ENCODE measurements at places on chromosomes 3 and 15.

GRCh38 chr15:74614744-74615507 lies 710 bp upstream of the CLK3 start:
- peak; percentile 84 for DNase-seq

GRCh38 chr3:196963631-196963953 lies 5.0 kb downstream of the PIGZ start:
- DNase-seq, result no peak

- no peak for DNase-seq
Measured at GRCh38 chr3:122533931-122534334, 19.2 kb upstream of the KPNA1 start.

DNA sequence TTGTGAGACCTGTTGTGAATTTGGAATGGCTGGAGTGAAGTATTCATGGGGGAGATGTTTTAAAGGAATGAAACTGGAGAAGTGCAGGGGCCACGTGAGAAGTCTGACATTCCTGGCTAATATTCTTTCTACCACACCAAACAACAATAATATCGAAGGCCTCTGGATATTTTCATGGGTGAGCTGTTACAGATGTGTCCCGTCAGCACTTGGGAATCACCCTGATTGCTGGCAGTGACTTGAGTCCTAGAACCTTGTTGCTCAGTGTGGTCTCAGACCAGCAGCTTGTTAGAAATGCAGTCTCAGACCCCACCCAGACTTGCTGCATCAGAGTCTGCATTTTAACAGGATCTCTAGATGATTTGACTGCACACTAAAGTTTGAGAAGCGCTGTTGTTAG lies 113.8 kb downstream of the ITPR1 start:
- no peak for DNase-seq

GRCh38 chr15:33148129-33148751 lies 46.3 kb downstream of the FMN1 start:
- no peak for DNase-seq

DNA sequence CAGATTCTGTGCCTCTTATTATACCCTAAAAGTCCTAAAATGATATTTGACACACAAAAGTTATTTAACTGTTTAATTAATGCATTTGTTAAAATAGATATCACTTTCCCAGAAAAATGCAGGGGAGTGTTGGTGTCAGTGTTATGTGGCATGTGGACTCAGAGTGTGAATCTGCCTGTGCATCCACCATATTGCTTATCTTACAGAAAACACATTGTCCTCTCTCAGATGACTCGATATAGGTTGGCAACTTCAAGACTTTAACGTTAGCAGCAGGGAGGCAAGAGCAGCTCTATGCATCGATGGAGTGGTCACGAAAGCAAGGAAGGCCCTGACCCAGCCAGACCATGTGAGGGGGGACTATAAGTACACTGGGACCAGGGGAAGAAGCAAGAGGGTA lies 165.4 kb upstream of the DCBLD2 start:
- DNase-seq, result no peak

DNA sequence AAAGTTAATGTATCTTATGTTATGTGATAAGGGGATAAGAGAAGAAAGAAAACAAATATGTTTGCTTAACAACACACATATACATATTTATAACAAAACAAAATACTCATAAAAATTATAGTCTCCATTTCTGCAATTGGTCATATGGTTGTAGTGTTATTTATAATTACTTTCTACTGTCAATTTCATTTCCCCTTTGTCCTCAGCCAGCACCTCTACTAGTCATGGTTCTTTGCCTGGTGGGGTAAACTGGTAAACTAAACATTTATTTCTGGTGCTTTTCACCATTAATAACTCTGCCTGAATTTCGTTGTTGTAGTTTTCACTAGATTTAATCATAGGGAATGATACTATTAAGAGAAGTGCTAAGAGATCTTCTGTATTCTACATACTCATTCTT lies 88.0 kb upstream of the ALCAM start:
- DNase-seq, result no peak

- DNase-seq, result no peak
Measured at GRCh38 chr3:16290007-16290826, 25.2 kb downstream of the OXNAD1 start.

GRCh38 chr15:67093504-67093862 lies 28.1 kb downstream of the SMAD3 start:
- no peak for DNase-seq

GRCh38 chr3:26106228-26106627 lies 316.3 kb downstream of the OXSM start:
- no peak for DNase-seq

- DNase-seq, result no peak
Measured at GRCh38 chr3:124666067-124666466, 64.2 kb upstream of the UMPS start.

DNA sequence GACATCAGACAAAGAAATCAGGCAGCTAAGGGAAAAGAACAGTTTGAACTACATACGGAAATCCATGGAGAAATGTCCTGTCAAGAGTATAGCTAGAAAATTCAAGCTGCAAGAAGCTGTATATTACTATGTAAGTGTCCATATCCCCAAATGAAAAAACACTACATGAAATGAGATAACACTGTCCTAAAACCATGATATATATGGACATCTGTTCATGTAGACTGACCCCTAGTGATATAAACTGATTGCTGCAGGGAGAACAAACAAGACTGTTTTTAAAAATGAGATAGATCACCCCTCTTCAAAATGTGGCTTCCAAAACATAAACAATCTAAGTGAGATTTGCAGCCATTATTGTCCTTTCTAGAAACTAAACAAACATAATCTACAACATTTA lies 985.6 kb downstream of the EPHA3 start:
- DNase-seq, result no peak

DNA sequence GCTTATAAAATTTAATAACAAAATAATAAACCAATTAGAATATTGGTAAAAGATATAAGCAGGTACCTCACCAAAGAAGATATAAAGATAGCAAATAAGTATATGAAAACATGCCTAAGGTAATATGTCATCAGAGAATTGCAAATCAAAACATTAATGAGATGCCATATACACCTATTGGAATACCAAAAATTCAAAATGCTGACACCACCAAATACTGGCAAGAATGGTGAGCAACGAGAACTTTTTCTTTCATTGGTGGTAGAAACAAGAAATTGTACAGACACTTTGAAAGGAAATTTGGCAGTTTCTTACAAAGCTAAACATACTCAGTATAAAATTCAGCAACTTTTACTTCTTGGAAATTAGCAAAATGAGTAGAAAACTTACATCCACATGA lies 346.9 kb upstream of the ROBO1 start:
- DNase-seq, result no peak

GRCh38 chr3:30924763-30925162 lies 30.3 kb upstream of the GADL1 start:
- no peak for DNase-seq

DNA sequence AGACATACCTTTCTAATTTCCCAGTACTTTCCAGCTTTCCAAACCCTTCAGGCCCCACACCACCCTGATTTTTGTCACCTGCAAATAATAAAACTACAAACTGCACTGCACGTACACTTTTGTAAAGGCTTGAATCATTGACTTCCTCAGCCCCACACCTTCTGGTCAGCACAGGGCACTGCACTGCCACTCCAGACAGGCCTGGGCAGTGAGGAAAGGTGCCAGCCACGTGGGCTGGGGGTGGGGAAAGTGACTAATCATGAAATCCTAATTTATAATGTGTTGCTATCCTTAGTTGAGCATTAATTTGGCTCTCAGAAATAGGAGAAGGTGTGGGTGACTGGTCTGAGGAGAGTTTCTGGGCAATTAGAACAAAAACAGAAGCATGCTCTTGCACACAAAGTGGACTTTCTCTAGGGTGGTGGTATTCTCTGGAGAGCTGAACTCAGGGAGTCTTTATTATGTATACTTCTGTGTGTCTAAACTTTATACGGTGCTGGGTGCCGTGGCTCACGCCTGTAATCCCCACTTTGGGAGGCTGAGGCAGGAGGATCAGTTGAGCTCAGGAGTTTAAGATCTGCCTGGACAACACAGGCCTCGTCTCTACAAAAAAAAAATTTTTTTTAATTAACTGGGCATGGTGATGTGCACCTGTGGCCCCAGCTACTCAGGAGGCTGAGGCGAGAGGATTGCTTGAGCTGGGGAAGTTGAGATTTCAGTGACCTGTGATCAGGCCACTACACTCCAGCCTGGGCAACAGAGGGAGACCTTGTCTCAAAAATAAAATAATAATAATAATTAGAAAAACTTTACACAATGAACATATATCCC lies 58.2 kb upstream of the FLNB start:
- DNase-seq, result no peak

- DNase-seq, result no peak
Measured at GRCh38 chr3:69116897-69117296, 5.5 kb downstream of the LMOD3 start.

GRCh38 chr15:71559098-71559497 lies 251.3 kb upstream of the NR2E3 start:
- DNase-seq, result no peak

DNA sequence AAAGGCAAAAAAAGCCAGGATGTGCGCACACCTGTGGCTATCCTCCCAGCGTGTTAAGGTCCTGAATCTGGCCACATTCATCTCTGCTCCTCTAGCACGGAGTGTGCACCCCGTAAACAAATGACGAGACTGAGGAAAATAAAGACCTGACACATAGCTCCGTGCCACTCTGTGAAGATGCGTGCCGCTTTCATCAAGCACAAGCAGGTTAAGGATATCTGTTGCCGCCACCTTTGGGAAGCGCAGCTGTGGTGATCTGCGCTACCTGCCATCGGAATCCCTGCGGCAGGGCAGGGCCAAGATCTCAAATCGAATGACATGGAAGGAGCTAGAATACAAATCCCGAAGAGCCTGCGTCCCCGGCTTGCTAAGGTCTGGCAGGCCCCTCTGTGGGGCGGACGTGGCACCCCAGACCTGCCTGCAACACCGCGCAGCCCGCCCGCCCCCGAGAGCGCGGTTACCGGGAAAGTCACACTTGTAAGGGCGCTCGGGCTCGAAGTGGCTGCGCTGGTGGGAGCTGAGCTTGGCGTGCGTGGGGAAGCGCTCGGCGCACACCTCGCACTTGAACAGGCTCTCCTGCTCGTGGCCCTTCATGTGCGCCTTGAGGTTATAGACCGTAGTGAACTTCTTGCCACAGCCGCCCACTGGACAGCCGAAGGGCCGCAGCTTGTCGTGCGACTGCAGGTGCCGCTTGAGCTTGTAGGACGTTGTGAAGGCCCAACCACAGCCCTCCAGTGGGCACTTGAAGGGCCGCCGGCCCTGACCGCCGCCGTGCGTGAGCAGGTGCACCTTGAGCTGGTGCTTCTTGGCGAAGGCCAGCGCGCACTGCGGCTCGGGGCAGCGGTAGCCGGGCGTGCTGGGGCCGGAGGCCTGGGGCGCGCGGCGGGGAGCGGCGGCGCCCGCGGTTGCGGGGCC lies 936 bp downstream of the ZXDC start:
- peak; percentile 28 for DNase-seq

DNA sequence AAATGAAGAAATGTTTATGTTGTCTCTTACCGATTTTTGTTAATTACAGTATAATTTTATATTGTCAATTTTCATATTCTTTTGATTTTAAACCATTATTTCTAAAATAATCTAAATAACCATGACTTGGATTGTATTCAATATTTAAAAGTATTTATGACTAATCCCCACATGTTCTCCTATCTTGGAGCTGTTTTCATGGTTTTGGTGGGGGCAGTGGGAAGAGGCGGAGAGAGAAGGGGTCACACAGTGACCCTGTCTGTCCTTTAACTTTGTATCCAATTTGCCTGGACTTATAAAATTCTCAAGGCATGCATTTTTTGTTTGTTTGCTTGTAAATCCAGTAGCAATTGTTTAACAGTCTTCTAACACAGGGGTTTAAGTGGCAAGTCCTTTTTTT lies 407.4 kb downstream of the NTRK3 start:
- DNase-seq, result no peak

DNA sequence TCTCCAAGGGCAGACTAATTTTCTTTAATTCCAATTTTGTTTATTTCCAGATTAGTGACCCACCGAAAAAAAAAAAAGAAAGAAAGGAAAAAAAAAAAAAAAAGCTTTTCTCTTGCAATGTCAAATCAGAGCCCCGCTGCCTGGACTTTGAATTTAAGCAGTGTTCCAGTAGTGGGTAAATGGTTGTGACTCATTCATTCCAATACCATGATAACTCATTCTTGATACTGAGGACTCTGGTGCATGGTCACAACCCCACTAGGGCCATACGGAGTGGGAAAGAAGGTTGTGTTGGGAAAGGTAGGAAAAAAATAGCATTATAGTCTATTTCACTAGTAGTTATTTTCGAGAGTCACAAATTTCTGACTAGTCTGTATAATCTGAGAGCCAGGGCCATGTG lies 59.1 kb upstream of the COL8A1 start:
- DNase-seq, result no peak

DNA sequence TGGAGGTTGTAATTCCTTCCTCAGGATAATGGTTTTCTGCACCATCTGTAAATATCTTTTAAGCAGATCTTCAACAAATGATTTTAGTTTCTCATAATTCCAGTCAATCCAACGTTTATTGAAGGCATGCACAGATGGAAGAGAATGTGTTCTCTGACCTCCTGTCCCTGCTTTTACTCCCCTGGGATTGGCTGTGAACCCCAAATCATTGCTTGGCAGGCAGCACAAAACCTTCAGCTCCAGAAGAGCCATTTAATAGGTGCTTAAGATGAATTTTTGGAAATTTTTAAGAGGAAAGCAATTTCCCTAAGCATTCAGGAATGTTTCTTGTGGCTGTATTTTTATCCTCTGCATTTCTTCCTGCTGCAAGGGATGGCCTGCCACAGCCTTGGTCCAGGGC lies 25.5 kb upstream of the THSD4 start:
- DNase-seq, result no peak

- no peak for DNase-seq
Measured at GRCh38 chr3:36063992-36064391, 316.3 kb upstream of the STAC start.

DNA sequence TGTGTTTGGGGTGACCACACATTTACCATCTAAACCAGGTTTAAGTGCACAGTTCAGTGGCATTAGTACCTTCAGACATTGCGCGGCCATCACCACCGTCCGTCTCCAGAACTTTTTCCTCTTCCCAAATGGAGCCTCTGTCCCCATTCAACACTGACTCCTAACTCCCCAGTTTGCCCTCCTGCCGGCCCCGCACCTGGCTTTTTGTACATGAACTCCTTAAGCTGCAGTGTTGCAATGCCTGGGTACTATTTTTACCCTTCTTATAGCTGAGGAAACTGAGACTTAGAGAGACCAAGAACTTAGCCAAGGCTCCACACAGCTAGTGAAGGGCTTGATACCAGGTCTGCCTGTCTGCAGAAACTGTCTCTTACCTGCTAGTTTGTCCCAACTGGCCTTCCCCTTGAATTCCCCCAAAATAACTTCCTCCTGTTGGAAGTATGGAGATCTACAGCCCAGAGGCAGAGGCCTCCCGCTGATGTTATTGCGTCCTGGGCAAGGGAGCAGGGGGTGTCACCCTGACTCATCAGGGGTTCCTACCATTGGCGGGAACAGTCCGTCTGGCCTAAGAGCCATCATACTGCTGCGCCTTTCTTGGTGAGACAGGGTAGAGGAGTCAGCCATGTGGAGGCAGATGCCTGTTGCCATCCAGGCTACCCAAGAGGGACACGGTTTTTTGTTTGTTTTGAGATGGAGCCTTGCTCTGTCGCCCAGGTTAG lies 65.6 kb downstream of the GRIP2 start:
- DNase-seq, result no peak

Measured in stimulated activated CD4-positive, alpha-beta T cell treated with anti-CD3 and anti-CD28 coated beads, TNF-alpha, amount 100 ng/mL, for 4 hours (primary cell).